ENCODE measurements at places on chromosomes 11 and 22.

DNA sequence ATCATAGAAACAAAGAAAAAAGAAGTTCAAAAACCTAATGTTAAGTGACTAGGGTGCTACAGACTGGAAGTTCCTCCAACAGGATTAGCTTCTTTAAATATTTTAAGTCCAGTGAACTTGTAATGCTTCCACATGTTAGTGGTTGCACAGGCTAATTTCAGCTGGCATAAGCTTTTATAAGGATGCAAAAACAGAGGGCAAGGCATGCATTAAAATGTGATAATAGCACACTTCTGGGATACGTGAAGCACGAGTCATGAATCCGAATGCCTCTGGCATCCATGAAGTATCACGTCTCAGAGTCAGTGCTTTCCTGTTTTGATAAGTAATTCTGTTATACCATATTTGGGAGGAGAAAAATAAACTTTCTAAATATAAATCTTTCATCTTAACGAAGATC is 106.8 kb downstream of the DCDC1 start:
- DNase-seq = no peak

GRCh38 chr11:107840129-107840484 is 18.5 kb downstream of the SLC35F2 start:
- no peak for DNase-seq

DNA sequence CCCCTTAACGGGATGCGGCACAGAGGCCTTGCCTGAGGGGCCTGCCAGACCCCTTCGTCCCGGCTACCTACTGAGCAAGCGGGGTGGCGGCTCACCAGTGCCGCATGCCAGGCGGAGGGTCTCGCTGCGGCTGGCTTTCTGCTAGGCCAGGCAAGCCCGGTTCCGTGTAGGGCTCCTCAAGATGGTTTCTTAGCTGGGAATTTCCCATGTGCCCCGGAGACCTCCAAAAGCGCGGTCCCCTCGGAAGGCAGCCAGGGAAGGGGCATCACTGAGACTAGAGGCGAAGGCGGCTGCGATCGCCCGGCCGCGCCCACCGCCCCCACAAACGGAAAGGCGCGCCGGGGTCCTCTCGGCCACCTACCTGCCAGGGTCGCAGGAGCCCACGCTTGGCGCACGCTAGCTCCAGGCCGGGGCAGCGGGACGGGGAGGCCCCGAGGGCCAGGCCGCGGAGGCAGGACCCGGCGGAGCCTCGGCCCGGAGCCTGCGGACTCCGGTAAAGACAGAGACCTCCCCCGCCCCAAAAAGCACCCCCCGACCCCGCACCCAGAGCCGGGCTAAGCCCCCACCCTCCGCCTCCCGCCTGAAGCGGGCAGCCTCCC is 23.8 kb downstream of the MICAL3 start:
- no peak for DNase-seq

DNA sequence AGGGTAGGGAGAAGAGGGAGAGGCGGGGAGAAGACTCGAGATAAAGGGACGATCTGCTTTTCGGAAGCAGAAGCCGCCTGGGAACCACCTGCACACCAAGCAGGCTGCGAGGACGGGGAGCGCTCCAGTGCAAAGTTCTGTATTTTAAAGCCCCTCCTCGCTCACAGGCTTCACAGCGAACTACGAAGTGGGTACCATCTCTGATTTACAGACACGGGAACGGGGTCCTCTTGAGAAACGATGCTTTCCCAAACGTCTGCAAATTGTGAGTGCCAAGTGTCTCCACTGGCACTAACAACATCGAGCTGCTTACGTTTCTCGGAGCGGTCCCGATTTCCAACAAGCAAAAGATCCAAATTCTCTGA is 700 bp upstream of the STX3 start:
- peak; percentile 23 for DNase-seq

GRCh38 chr11:84106541-84106940 is 820.4 kb upstream of the CCDC90B start:
- no peak for DNase-seq

DNA sequence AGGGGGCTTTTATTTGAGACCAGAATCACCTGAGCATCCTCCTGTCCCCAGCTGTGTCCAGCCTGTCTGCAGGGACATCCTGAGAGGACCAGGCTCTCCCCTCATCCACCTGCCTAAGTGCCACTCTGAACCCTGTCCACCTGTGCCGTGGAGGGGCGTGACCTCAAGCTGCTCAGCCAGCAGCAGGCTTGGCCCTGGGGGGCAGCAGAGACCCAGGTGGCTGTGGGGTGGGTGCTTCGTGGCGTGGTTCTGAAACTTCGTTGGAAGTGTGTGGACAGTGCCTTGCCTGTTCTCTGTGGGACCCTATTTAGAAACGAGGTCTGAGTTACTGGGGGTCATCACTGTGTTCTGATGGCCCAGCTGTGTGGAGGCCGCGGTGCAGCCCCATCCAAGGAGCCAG is 72.7 kb downstream of the LRP5 start:
- no peak for DNase-seq

- no peak for DNase-seq
Measured at GRCh38 chr11:66768088-66768521, 39.1 kb upstream of the SPTBN2 start.

Measured in stimulated activated CD4-positive, alpha-beta T cell treated with anti-CD3 and anti-CD28 coated beads, TNF-alpha, amount 100 ng/mL, for 4 hours (primary cell).